Activated T-cell treated with anti-CD3 and anti-CD28 coated beads, Interleukin-2, amount 50 U/mL, for 4 hours (primary cell): ENCODE measurements at places on chromosomes 1 and 21. TPM values are rescaled to one million over a fixed set of nuclear protein-coding genes. Genes with fewer than 3 reads are reported as not detected.

The SYT6 gene
- total RNA-seq = not detected

The STXBP3 gene
- 30.0 TPM for total RNA-seq

The CELA2A gene
- total RNA-seq = 0.83 TPM

The FAM43B gene
- total RNA-seq = not detected

The FAM78B gene
- 1.5 TPM for total RNA-seq

The ASPM gene
- 1.7 TPM for total RNA-seq

The WNT9A gene
- 0.05 TPM for total RNA-seq

The BTBD19 gene
- 8.2 TPM for total RNA-seq

The ADCY10 gene
- total RNA-seq = not detected

The RXFP4 gene
- total RNA-seq = not detected

The EFNA3 gene
- 0.84 TPM for total RNA-seq

The C8B gene
- total RNA-seq = not detected

The LCE2C gene
- total RNA-seq = not detected

The CNIH3 gene
- total RNA-seq = 1.1 TPM

The SLC9C2 gene
- not detected for total RNA-seq

The C8A gene
- total RNA-seq = not detected

The TMEM51 gene
- total RNA-seq = not detected

The ANXA9 gene
- total RNA-seq = not detected

The PPIH gene
- total RNA-seq = 122 TPM

The COA7 gene
- total RNA-seq = 35.3 TPM

The OLIG2 gene
- total RNA-seq = not detected

The OR2L5 gene
- total RNA-seq = not detected

The KCNK2 gene
- total RNA-seq = not detected

The S100A9 gene
- 0.38 TPM for total RNA-seq

The TBX19 gene
- 0.47 TPM for total RNA-seq

The DCST2 gene
- not detected for total RNA-seq
